ENCODE measurements at places on chromosomes 13 and 19.

DNA sequence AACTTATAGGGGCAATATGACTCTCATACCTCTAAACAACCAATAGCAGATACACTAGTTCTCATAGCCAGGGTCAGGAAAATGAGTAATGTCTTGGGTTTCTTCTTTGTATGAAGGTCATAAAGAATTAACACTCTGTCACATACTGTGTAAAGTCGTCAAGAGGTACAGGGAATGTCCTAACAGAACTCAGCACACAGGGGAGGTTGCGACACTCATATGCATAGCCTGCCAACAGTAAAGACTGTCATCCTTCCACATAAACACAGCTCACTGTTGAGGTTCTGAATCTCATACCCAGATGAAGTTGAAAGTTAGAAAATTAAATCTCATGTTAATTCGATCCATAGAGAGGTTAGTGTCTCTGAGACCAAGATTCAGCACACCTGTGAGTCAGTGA, 34.2 kb upstream of the ZNF254 start:
- DNase-seq, result no peak

DNA sequence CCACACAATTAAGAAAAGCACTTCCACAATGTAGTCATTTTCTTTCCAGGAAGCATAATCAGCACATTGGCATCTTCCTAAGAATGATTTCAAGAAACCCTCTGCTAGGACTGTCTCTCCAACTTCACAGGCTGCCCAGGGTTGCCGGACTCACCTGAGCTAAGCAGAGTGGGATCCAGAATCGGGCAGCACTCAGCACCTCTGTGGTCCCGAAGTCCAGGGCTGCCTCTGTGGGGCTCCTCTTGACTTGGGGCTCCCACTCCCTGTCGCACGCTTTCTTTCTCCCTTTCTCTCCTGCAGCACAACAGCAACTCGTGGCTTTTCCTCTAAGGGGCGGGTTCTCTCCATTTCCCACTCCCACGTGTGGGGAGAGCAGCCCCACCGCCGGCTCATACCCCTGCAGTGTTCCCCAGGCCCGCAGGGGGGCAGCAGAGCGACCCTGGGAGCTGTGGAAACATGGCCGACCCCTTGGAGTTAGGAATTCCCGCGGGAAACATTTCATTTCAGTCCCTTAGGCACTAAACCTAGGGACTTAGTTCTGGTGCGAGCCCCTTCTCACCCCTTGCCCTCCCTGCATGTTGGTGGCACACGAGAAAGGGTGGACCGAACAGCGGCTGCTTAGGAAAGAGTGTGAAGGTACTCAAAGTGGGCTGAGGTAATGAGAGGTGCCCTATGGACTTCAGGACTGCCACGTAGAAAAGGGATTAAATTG, at the start of gene TMEM272:
TMEM272 (minus strand) TSS at position 316 of the 712 bp plus-strand sequence. CDS start 6,647 bp downstream, outside the sequence.
- DNase-seq, result no peak

GRCh38 chr19:15636026-15636425, 4.7 kb upstream of the CYP4F3 start:
- no peak for DNase-seq

DNA sequence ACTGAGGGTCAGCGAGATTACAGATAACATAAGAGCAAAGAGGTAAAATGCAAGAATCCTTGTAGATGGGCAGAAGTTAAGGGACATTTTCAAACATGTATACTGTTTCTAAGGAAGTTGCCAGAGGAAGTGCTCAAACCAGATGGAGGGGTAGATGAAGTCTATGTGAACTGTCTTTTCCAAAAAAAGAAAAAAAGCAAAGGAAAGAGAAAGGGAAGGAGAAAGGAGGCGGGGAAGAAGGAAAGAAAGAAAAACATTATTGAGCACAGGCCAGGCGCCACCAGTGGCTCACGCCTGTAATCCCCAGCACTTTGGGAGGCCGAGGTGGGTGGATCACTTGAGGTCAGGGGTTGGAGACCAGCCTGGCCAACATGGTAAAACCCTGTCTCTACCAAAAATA, 5.3 kb downstream of the DMAC2 start:
- DNase-seq, result no peak

GRCh38 chr13:98339684-98340425, 162.8 kb upstream of the RNF113B start:
- no peak for DNase-seq

- no peak for DNase-seq
Measured at GRCh38 chr13:44471686-44472085, 98.1 kb downstream of the SERP2 start.

- no peak for DNase-seq
Measured at GRCh38 chr13:30868799-30869470, 37.1 kb upstream of the MEDAG start.

- no peak for DNase-seq
Measured at GRCh38 chr19:7973883-7974282, 30.4 kb upstream of the TIMM44 start.

DNA sequence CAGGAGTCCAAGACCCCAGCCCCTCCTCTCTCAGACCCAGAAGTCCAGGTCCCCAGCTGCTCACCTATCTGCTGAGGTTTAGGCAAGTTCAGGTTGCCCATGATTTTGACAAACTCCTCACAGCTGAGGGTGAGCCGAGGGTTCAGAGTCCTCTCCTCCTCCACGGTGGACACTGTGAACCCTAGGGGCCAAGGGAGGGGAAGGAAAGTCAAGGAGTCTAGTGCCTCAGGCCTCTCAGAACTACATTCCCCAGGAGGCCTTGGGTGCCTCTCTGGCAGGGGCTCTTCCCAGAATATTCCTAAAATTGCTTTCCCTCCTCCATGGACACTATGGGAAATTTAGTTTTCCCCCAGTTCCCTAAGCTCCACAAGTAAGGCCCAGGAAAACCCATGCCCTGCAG, 3.3 kb upstream of the PHLDB3 start:
- no peak for DNase-seq

- DNase-seq, result no peak
Measured at GRCh38 chr13:34172048-34172447, 354.1 kb downstream of the RFC3 start.

DNA sequence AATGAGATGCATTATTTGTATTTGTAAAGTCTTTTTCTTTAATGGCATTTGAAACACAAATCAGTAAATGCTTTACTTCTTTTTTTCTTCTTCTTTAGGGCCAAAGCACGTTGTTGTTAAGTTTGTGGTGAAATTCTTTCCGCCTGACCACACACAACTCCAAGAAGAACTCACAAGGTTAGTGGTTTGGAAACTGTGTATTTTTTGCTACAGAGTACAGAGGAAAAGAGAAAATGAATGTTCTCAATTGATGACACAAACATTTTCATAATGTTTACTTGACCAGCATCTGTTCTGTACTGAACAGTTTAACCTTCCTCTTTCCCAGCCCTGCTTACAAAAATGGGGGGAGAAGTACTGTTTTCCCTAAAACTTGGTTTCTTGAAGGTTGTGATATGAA, 190.9 kb upstream of the RNF113B start:
- DNase-seq, result no peak

DNA sequence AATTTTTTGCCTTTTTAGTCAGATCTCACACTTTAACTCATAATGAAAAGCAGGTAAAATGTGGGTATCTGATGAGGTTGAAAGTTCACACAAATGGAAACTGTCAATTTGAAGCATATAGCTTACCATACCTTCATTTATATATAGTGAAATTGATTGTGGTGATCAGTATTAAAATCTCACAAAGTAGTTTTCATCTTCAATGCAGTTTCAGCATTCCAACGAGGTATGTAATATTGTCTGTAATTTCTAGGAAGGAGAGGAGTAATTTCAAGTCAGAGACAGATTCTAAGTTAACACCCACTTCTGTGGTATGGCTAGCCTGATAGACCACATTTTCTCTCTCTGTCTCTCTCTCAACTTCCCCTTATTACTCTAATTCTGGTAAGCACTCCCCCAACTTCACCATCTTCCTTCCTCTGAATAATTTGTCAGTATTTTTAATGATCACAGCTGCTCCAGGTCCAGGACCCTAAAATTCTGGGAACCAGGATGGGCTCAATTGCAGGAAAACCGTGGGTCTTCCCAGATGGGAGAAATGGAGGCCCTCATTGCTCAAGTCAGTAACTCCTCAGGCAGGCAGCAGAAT, 455.7 kb downstream of the FGF9 start:
- no peak for DNase-seq

GRCh38 chr13:71681901-71682613, 184.9 kb downstream of the DACH1 start:
- no peak for DNase-seq

DNA sequence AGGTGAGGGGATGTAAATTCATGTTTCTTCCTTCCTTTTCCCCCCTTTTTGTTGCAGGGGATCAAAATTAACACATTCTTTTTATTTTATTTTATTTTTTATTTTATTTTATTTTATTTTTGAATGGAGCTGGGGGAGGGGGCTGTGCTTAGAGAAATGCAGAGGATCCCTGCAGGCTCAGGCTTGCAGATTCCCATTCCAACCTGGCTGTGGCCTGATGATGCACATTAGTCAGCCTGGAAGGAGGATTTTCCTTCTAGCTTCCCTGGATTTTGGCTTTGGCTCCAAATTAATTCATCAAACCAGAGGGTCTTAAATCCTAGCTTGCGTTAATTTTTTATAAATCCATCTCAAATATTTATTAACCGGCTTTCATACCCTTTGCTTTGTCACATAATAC, 67.0 kb downstream of the FREM2 start:
- no peak for DNase-seq

All from NCI-H1417 treated with DMSO at 0.1 percent for 48 hours (cell line).